ENCODE measurements at places on chromosomes 12 and 14.

DNA sequence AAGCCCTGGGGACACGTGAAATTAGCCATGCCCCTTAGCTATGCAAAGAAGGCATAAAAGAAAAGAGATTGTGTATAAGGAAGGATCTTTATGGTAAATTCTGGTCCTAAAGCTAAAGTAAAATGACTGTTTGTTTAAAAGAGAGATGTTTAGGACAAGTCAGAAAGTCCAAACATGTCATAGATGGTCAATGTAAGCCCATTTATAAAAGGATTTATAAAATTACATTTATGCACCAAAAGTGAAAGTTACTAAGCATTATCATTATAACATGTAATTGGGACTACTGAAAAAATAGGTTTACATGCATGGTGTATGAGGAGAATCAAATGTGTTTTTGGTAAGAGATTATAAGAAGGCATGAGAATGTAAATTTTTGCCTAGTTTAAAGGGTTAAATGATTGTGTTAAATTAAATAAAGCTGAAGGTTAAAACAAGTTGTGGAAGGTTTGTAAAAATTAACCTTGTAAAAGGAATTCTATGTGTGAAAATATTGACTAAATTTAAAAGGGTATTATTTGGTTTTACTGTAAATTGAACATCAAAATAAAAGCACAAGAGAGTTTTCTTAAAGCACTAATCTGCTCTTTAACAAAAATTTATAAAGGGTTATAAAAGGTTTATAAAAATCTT, 50.4 kb upstream of the TSPAN8 start:
- no peak for DNase-seq

DNA sequence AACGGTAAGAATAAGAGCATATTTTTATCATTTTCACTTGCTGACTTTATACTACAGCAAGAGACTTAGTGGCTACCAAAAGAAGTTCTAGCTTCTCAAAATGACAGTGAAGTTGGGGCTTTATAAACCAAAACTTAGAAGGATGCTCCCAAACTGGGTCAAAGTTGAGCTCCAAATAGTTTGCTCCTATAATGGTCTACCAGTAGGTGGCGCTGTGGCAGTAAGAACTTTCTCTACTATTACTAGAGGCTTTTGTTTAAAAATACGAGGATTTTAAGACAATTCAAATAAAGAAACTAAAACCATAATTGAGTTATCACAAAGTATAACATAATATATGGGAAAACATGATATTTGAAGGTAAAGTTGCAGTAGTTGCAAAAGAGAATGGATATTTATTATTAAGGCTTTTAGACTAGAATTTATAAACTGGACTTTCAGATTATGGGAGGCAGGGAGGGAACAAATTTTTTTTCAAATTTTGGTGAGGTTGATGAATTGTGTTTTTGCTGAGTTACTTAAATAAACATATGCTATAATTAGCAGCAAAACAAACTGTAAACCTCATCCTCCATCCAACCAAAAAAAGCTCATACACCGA, 75.0 kb downstream of the TGFB3 start:
- peak; percentile 67 for DNase-seq

GRCh38 chr12:112885236-112885635, 21.5 kb upstream of the OAS1 start:
- DNase-seq: no peak

- peak; percentile 38 for DNase-seq
Measured at GRCh38 chr12:89707703-89708564, 704 bp downstream of the ATP2B1 start.

DNA sequence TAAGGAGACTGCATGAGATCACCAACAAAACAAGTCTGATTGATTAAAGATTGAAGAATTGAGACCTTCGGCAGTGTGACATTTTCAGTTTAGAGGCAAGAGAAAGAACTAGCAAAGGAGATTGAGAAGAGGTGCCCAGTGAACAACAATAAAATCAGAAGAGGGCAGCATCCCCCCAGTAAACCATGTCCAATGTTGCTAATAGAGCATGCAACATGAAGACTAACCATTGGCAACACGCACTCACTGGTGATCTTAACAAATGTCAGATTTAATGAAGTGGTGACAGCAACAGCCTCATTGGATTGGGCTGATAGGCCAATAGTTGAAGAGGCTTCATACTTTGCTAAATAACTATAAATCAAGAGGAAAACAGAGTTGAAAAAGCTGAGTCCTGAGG, 20.7 kb upstream of the TAS2R14 start:
- DNase-seq: no peak
